Activated T-cell treated with anti-CD3 and anti-CD28 coated beads, Interleukin-2, amount 50 U/mL, for 24 hours (primary cell): ENCODE measurements at places on chromosomes 7 and 10.

DNA sequence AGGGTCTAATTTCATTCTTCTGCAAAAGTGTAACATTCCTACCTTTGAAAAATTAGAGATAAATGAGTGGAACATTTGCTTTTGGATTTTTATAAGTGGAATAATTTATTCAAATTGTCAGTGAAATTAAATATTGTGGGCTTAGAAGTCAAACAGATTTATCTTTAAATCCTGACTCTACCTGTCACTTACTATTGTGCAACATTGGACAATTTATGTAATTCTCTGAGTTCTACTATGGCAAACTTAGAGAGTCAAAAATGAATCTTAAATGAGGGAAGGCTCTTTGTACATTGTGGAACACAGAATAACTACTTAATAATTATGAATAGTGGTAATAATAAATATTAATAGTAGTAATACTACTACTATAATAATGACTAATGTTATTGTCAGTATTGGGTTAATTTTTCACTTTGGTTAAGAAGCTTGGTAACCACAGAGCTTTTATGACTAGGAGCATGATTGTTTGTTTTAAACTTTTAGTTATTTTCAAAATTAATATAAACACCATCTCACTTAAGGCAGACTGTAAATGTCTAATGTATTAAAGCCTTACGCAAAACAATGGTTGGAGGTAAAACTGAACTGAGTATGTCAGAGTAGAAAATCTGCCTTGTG, 70.0 kb downstream of the PRKG1 start:
- DNase-seq, result no peak

DNA sequence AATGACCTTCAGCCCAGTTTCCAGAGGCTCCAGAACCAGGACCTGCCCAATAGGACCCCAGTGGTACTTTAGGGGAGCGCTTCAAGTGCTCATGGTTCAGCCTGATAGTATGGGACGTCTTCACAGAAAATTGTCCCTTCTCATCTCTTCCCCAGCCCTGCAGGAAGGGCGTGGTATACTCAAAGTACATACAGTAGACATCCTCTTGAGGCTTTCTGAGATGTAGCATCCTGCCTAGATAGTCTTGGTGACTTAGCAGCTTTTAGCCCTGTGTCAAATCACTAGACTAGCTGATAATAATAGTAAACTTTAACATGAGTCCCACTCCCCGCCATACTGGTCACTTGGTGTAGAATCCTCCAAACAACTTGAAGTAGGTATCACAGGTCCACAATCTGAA, 193.2 kb downstream of the CYP26A1 start:
- no peak for DNase-seq

DNA sequence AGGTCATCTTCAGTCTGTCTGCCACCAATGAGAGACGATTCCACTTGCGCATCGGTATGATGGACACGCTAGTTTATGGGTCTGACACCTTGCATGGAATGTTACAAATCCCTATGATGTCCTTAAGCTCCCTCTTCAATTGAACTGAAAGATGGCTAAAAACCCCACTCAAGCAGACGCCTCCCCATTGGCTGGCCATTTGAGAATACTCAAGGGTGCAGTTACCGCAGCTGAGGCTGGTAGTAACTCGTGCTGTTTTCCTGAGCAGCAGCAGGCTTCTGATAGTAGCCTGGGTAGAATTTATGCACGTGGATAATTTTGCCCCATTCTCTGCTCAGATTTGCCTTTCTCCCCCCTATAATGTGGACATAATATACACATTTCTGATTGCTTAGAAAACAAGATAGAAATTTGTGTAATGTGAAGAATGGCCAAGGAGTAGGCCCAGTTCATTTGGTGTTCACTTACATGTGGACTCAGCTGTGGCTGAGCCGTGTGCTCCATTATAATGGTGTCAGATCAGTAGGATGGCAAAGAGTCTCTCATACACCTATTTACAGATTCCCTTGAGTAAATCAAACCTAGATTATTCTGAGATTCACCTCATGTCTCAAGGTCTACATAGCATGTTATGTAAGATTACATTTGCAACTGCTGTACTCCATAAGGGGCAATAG, 142.8 kb downstream of the HIBADH start:
- DNase-seq, result no peak

DNA sequence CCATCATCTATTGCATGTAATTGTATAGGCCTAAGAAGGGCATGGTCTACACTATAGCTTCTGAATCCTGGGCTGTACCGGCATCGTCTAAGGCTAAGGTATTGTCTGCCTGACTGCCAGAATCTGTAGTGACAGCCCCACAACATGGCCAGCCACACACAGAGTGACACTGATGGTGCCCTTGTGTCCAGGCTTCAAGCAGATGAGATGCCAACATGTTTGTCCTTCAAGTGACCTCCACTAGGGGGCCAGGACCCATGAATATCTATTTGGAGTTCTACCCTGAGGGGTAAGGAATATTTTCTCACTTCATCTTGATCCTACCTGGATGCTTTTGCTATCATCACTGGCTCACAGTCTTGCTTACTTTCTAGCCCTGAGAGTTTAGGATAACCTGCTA, 1.5 kb downstream of the CYP3A7 start:
- no peak for DNase-seq

DNA sequence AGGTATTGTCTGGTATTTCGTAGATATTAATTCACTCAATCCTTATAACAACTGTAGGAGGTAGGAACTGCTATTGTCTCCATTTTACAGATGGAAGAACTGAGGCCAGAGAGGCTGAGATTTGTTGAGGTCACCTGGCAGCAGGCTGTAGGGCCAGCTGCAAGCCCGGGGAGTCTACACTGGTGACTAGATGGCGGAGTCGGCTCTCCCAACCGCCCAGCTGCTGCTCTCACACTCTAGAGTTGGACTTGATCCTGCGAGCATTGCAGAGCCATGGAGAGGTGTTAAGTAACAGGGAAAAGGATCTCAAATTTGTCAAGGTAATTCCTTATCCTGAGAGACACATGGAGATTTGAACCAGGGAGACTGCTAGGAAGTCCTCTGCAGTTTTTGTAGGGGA, 124.1 kb downstream of the CAMK1D start:
- DNase-seq, result no peak

DNA sequence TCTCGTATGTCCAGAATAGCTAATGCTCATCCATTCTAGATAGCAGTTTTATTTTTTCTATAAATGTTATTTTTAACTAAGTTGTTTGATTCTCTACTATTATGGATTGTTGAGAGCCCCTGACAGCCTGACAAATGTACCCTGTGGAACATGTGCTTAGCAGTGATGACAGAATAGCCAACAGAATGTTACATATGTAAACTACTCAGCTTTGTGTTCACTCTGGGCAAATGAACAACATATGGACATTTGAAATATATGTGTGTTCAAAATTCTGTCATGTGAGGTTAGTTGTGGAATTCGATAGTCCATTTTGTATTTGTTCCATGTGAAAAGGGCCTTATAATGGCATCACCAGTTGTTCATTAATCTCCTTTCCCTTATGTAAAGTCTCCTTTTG, 199.7 kb downstream of the EXOC4 start:
- DNase-seq, result no peak

GRCh38 chr10:36181426-36182178, 539.5 kb upstream of the FZD8 start:
- no peak for DNase-seq

DNA sequence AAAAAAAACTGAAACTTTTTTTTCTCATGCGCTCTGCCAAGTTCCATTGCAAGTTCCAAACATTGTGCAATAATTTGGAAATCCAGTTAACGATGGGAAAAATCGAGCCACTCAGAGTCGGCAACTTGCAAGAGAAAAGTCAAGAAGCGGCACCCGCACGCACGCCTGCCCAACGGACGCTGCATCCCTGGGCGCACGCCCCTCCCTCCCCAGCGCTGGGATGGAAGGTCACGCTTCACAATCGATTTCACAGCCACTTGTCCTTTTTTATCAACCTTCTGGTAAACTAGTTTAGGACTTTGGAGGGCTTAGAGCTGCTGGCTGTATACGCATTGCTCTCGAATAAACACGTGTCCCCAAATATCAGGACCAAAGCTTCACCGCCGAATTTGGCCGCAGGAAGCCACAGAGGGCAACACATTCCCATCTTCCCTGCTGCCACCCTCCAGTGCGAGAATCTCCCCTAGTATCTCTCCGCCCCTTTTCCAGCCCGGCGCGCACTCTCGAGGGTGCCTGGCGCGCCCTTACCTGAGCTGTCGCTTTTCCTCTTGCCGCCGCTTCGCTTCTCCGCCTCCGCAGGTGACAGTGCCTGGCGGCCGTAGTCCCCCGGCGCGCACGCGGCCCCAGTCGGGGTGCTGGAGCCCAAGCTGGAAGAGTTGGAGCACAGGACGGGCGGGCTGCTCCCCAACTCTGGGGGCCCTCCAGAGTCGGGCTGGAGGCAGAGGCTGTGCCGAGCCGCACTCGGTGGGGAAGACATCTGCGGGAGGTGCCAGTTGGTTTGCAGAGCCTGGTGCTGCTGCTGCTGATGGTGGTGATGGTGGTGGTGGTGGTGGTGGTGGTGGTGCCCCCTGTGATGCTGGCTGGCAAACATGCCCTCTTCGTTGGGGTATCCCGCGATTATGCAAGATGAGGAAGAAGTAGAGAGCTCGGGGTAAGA, 857 bp downstream of the MEOX2 start:
- DNase-seq, result no peak

- DNase-seq, result no peak
These were observed 38.9 kb downstream of the GPRIN2 start for GRCh38 chr10:46517541-46517940.

- no peak for DNase-seq
These were observed 50.1 kb upstream of the DPYSL4 start for GRCh38 chr10:132136689-132137088.

DNA sequence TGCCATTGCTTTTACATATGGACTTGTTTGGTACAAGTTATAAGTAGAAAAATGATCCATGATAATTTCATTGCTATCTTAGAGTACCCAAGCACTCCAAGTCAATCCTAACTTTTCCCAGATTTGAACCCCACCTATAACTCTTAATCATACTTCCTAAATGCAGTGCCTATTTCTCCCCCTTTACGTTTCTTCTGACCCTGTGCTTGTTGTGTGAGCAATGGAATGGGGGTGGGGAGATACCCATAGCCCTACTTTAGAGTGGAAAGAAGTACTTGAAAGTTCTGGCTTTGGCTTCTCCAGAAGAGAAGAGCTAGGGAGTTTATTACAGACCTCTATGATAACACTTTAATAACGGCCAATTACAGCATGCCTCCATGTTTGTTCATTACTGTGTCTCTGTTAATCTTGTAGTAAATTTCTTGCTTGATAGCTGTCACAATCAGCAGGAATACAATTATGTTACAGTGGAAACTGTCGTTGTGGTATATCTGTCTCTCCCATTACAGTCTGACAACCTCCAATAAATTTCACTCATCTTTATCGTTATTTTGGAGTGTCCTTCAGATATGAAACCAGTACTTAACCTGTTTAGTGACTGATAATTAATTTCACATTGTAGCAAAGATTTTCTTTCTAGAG, 34.0 kb downstream of the CNPY1 start:
- no peak for DNase-seq

DNA sequence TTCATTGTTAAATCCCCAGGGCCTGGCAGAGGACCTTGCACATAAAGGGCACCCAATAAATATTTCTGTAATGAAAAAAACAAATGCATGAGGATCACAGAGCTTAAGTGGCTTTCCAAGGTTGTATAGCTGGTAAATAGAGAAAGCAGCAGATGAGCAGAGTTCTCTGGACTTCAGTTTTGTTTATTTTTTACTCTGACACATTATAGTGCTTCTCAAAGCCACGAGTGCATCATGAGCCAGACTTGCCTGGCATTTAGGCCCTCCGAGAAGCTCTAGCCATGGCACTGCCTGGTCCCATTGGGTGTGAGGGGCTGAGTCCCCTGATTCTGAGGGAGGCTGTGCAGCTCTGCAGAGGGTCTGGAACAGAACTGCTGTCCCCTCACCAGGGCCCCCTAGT, 87.2 kb upstream of the ZNF32 start:
- DNase-seq, result no peak

- DNase-seq, result peak; percentile 90
These were observed 11.2 kb downstream of the IL2RA start for GRCh38 chr10:6050801-6051445.

- DNase-seq, result no peak
These were observed 13.9 kb downstream of the STX1A start for GRCh38 chr7:73705551-73705920.

DNA sequence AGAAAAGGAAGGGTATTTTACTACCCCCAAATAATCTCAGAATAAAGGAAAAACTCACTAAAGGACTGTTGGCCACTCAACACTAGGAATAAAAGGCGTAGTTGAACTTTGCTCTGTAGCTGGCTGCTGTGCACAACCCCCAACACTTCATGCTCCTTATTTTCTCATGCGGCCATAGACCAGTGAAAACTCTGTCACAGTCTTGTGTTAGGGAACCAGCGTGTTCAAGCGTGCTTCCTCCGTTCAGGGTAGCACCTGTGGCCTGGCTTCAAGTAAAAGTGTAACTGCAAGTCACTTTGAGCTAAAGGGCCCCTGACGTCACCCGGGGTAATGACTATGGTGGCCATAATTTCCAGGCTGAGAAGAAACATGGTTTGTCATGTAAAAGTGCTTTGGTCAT, 27.0 kb downstream of the BLNK start:
- DNase-seq, result no peak

GRCh38 chr10:47458466-47459154, 25.3 kb downstream of the ANXA8 start:
- no peak for DNase-seq

- DNase-seq, result no peak
These were observed 27.0 kb upstream of the FZD8 start for GRCh38 chr10:35668865-35669650.

DNA sequence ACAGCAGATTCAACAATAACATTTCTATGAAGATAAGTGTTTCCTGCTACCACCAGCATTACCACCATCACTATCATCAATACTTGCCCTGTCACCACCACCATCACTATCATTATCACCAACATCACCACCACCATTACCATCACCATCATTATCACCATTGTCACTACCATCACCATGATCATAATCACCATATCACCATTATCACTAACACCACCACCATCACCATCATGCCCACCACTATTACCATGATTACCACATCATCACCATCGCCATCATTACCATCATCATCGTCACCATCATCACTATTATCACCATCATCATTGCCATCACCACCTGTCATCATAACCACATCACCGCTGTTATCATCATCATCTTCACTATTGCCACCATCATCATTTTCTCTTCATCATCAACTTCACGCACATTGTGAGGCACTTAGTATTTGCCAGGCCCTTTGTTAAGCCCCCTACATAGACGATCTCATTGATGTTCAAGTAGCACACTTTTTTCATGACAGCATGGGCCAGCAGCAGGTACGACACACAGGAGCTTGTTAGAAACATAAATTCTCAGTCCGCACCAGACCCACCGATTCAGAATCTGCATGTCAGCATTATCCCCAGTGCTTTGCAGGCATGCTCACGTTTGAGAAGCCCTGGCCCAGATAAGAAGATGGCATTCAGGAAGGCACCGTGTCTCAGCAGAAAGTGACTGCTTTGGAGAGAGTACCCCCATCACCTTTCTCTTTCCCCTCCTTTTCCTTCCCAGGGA, 161.1 kb downstream of the ADAM12 start:
- DNase-seq, result no peak

DNA sequence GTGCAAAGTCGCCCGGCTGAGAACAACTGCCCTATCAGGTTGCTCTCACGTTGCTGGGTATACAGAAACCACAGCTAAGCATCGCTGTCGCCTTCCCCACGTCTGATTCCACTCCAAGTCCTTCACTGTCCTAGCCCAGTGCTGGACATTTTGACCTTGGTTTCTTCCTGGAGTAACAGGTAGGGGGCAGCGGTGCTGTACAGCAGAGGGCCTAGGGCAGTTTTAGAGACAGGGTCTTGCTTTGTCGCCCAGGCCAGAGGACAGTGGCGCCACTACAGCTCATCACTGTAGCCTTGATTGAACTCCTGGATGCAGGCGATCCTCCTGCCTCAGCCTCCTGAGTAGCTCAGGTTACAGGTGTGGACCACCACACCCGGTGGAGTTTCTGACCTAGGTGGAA, 2.6 kb downstream of the CLDN15 start:
- no peak for DNase-seq
